NCI-H1694 (cell line): ENCODE measurements at places on chromosomes 2 and 18.

GRCh38 chr2:105961599-105962146 is 217.0 kb downstream of the NCK2 start:
- DNase-seq, result no peak

GRCh38 chr2:11932048-11932512 is 185.6 kb downstream of the LPIN1 start:
- DNase-seq, result no peak

GRCh38 chr18:25842665-25843064 is 247.7 kb downstream of the SS18 start:
- DNase-seq, result no peak

DNA sequence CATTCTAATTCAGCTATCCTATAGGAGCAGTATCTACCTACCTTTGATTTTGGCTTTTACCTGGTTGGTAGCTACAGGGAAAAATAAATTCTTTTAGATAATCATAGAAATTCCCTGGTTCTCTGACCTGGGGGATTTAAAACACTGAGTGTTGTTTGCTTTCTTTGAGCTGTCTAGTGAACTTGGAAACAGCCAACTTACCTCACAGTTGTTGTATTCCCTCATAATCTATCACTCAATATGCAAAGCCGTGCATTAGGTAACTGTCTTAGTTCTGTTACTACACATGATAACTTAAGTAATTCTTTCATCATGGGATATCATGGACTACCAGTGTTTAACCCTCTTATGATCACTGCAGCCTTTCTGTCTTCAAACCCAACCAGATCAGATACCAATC is 127.8 kb downstream of the TTC27 start:
- DNase-seq, result no peak

- DNase-seq, result no peak
These were observed 43.4 kb downstream of the KANSL3 start for GRCh38 chr2:96594691-96595152.

DNA sequence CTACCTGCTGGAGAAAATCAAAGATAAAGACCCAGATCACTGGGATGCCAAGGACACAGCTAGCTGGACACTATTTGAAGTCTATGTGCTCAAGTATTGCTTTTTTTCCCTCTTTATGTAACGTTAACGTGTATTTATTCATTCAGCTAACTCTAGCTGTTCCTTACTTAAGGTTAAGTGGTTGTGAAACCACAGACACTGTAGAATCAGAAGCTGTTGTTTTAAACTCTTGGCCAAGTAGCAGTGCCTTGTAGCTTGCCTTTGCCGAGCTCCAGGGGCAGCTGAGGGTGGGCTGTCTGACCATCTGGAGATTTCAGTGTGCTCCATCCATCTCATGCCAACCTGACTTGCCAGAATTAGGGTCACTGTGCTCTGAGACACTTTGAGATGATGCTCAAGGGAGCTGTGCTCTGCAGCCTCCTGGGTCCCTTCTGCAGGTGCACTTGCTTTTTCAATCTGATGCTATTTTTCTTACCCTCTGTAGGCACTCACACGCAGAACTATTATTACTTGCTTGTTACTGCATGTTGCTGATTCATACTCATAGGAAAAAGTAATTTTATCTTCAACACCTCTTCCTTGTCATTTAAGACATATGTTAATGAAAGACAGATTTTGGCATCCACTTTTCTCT is 116.2 kb downstream of the METTL8 start:
- DNase-seq, result no peak
